ENCODE measurements at places on chromosomes 16 and 17.

DNA sequence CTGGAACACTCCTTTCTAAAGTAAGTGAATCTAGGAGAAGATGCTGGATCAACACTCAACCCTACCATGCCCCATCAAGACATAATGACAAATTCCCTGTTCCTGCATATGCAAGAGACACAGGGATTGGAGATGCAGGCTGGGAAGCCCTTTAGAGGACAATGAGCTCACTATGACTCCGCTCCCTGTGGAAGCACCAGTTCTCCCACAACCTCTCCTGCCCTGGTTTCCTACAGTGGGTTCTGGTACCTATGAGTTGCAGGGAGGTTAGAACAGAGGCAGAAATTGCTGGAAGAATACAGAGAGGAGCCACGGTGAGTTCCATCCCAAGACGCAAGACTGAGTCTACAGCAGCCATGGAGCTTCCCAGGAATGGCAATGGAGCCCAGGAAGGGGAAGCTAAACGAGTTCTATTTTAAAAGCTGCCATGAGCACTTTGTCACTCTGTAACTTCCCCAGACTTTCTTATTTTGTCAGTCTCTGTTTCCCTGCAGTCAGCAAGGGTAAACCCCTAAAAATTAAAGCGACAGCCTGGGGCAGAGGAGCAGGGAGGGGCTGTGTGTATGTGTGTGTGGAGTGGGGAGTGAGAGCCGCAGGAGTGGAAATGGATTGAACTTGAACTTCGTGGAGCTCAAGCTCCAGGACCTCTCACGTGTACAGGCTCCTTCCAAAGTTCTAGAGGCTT, 42.3 kb upstream of the PIK3R6 start:
- no peak for DNase-seq

- no peak for DNase-seq
Measured at GRCh38 chr17:7831233-7831632, 2.8 kb upstream of the KDM6B start.

DNA sequence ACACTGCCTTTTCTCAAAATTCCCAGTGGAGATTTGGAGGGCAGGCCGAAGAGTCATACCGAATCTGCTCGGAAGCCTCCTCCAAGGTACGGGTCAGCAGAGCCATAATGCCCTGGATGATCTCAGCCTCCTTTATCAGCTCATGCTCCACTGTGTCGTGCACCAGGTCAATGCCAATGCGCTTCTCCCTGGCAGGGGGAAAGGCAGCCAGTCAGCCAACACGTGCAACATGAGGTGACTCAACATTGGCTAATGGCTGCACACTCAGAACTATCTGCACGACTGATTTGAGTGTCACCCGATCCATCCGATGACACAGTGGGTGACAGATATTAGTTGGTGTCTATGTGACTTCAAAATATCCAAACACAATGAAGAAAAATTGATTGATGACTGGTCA, 15.8 kb downstream of the TEKT1 start:
- no peak for DNase-seq

GRCh38 chr16:19307587-19308241, 22.2 kb downstream of the CLEC19A start:
- no peak for DNase-seq

DNA sequence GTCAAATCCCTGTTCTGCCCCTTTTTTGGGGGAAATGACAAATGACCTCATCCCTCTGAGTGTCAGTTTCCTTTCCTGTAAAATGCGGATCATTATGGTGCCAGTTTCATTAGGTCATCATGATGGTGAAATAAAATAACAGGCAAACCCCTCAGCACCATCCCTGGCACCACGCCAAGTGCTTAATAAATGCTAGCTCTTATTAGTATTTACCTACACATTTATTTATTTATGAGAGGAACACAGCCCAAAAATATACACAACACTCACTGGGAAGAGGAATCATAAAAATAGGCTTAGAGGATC, 28.6 kb upstream of the GPRC5B start:
- no peak for DNase-seq

GRCh38 chr16:81738783-81739496, 40.2 kb upstream of the PLCG2 start:
- DNase-seq, result peak; percentile 79

DNA sequence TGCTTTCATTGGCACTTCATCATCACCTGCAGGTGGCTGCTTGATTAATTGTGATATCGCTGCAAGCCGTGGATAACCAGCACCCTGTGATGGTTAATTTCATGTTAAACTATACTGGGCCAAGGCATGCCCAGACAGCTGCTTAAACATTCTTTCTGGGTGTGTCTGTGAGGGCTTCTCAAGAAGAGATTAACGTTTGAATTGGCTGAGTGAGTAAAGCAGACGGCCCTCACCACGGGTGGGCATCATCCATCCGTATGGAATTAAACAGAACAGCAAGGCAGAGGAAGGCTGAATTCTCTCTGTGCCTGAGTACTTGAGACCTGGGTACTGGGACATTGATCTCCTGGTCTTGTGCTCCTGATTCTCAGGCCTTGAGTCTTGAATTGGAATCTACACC, 7.1 kb upstream of the ZNF213 start:
- no peak for DNase-seq

DNA sequence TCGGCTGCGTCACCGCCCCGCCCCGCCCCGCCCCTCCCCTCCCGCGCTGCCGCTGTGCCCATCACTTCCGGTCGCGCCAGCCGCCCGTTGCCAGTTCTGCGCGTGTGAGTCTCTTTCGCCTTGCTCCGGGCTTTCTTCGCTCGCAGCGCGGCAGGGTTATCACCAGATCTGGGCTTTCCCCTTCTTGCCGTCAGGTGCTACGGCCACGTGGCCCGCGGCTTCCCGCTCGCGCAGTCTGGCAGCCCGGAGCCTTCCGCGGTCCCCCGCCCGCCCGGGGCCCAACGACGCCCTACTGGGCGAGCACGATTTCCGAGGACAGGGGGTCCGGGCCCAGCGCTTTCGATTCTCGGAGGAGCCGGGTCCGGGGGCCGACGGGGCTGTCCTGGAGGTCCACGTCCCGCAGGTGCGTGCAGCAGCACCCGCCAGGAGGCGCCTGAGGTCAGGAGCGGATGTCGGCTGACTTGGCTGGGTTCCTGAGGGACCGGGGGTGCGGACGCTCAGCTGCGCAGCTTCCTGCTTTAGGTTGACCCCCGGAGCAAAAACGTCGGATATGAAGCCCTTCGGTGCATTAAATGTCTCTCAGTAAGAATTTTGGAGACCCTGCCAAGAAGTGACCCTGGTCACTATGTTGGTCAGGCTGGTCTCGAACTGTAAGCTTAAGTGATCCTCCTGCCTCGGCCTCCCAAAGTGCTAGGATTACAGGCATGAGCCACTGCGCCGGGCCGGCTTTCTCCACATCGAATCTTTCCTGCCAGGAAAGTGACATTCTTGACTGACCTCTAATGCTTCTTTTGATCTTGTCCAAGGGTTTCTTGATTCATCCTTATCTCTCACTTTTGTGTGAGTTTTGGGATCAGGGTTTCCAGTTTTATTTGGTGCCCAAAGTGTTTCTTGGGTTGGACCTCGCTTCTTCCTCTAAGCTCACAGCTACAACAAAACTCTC, at the start of gene METTL23:
Gene METTL23 (plus strand): TSS at position 64 of the 943 bp plus-strand sequence. CDS start 2,872 bp downstream, outside the sequence.
- no peak for DNase-seq

GRCh38 chr16:78852081-78852635, 748.4 kb downstream of the MAF start:
- DNase-seq, result no peak

- no peak for DNase-seq
Measured at GRCh38 chr16:85181739-85182129, 69.5 kb upstream of the CIBAR2 start.

GRCh38 chr16:52707676-52708337, 160.9 kb upstream of the TOX3 start:
- DNase-seq, result no peak

- no peak for DNase-seq
Measured at GRCh38 chr17:50022463-50023130, 27.6 kb upstream of the DLX3 start.

DNA sequence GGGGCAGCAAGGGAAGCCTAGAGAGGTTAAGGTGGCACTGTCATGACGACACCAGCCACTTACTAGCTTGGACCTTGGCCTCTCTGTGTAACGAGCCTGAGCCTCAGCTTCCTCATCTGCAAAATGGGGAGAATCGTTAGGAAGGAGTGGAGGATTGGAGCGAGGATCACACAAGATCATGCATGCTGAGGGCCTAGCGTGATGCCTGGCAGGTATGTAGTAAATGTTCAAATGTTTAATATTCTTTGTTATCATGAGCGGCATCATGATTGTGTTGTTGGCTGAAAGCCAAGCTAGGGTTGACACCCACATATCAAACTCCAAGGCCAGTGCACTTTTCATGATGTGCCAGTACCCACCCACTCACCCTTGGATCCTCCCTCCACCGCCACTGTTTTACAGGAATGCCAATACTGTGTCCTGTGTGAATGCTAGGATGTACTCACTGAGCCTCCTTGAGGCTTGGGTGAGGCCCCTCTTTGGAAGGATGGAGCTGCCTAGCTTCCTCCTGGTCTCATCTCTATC, 192.5 kb downstream of the MSI2 start:
- DNase-seq, result no peak

DNA sequence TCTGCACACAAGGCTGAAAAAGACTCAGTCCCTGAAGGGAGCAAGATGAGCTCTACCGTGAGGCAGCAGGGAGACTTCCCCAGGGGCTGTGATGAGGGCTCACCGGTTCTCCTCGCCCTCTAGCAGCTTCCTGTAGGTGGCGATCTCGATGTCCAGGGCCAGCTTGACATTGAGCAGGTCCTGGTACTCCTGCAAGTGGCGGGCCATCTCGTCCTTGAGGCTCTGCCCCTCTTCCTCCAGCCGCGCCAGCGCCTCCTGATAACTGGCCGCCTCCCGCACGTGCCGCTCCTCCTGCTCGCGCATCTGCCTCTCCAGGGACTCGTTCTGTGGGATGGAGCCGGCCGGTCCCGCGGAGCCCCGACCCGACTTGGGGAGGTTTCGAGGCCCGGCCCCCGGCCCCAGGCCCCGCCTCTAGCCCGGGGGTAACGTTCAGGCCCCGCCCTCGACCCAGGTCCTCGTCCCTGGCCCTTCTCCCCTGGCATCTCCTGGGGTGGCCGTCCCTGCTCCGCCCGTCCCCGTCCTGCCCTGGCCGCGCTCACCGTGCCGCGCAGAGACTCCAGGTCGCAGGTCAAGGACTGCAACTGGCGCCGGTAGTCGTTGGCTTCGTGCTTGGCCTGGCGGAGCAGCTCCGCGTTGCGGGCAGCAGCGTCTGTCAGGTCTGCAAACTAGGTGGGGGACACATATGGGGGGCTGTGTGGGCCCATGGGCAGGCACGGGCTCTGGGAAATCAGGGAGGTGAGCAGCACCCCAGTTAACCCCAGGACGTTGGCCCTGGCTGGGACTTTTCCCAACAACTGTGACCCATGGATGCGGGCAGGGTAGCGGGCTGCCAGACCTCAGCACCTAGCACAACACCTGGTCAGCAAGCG, 3.9 kb downstream of the GFAP start:
- peak; percentile 62 for DNase-seq

DNA sequence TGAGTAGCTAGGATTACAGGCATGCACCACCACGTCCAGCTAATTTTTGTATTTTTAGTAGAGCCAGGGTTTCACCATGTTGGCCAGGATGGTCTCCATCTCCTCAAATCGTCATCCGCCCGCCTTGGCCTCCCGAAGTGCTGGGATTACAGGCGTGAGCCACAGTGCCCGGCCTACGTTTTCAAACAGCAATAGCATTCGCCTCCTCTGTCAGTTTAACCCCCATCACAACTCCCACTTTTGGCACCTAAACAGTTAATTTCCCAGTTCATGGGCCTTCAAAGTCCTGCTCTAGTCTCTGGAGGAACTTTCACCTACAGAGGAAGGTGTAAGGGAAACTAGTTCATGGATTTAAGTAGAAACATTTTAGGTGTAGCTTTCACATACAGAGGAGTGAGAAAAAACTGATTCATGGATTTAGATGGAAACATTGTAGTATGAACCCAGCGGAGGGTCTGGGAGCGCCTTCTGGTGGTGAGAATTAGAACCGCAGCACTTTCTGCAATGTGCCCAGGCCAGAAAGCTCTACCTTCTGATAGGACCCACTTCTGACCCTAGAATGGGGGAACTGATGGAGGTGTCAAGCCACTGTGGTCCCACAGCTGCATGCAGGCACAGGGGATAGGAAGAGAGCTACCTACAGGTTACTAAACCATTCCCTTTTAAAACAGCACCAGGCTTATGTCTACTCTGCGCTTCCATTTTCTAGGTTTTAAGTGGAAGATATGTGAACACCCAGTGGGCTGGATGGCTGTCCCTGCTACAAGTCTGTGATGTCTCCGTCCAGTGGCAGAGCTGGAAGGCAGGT, 12.0 kb upstream of the MEOX1 start:
- DNase-seq, result peak; percentile 60

- DNase-seq, result peak; percentile 10
Measured at GRCh38 chr17:10772425-10773380, 31.2 kb downstream of the TMEM238L start.

DNA sequence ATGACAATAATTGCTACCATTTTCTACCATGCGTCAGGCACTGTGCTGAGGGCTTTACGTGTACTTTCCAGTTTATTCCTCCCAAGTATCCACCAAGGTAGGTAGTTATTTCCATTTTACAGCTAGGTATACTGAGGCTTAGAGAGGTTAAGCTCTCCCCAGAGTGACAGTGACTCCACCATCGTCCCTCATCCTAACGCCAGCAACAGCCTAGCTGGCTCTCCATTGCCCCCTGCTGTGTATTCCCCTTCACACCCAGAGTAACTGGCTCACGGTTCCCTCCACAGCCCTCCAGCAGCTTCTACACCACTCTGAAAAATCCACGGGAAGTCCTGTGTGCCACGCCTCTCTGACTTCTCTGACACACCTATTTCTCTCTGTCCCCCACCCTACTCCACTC, 7.1 kb upstream of the ASGR1 start:
- DNase-seq, result no peak

DNA sequence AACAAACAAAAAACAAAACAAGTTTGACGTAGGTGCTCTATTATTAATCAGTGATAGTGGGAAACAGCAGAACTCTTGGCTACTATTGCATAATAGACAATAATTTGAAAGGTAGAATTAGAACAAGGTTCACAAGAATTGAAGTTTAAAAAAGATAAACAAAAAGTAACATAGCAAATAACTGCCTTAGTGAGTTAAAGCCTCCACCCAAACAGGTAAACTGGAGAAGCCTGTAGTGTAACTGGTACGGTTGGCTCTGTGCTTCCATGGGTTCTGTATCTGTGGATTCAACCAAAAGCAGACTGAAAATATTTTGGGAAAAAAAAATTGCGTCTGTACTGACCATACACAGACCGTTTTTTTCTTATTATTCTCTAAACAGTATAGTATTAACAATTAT, 38.5 kb downstream of the MBTD1 start:
- no peak for DNase-seq

DNA sequence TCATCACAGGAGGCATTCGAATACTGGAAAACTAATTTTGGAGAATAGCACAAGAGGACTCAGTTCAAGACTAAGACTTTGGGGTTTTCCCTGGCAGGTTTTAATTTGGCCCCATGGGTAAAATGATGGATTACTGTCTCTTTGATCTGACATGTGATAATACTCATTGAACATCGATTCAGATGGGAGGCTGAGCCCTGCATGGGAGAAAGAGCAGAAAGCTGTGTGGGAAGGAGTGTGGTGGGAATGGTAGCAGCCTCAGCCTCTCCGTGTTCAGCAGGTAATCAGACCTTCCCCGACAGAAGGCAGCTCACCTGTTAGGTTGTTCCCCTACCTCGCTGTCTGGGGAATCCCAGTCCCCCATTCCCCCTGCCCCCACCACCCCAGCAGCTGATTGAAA, 124.7 kb upstream of the TNRC6C start:
- no peak for DNase-seq
